Cerebellum (tissue), 4 donors: ENCODE measurements at places on chromosomes 4 and X.
A peak's percentile ranks its signal among the peaks of the same experiment; 100 is the strongest.

DNA sequence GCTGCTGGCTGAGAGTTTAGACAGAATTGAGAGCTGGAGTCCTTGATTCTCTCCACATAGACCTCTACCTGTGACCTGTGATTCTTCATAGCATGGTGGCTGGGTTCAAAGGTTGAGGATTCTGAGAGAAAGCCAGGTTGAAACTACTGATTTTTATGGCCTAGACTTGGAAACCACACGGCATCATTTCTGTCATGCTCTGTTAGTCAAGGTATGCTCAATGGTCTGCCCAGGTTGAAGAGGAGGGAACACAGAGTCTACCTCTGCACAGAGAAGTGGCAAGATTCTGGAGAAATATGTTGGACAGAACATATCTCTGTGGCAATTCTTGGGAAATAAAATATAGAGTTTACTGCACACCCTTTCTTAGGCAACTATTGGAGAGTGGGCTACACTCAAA lies 57.2 kb upstream of the CXorf66 start:
- no peak for DNase-seq

DNA sequence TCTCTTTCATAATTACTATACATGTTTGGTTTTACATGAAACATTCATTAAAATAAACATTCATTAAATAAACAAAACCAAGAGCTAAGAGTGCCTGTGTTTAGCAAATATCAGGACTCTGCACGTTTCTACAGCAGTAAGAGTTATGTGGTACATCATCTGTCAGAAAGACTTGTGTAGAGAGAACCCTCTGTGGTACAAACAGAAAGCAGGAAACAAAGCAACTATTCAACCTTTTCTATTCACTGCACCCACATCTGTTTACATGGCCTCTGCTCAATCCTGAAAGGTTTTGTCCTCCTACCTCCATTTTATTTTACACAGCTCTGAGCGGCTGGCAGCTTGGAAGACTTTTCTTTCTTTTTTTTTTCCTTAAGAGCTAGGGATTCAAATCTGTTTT lies 90.7 kb upstream of the PCDH18 start:
- DNase-seq, result no peak

DNA sequence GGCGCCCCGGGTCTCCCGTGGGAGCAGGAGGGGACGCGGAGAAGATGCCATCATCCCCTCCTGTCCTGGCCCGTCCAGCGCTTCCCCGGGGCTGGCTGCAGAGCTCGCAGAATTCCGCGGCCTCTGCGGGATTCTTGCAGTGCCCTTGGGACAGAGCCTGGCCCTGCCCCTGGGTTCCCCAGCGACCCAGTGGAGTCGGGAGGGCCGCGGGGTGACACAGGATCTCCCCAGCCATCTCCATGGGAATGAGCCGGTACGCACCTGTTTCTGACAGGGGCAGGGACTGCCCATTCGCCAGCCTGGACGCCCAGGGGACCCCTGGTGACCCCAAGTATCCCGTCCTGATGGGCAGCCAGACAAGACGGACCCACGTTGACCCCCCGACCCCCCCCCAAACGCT lies 482 bp downstream of the FAM9C start:
- DNase-seq, result no peak

GRCh38 chr4:47788126-47788525 lies 49.7 kb downstream of the CORIN start:
- no peak for DNase-seq

DNA sequence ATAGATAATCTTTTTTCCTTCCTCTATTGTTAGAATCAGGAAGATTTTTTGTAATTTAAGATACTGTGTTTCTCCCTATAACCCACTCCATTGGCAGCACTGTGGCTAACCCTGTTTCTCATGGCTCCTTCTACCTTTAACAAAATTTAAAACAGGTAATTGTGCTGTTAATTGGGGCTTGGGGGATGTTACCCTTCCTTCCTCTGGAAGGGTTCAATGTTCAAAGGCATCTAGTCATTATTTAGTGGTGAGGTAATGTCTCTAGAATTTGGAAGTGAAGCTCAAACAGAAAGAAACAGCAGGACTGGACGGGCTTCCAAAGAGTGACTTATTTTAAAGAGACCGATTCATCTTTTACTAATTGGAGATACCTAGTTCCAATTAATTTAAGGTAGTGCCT lies 166.4 kb downstream of the TRIML1 start:
- no peak for DNase-seq

GRCh38 chr4:1577822-1578217 lies 106.3 kb downstream of the FAM53A start:
- no peak for DNase-seq

- no peak for DNase-seq
Measured at GRCh38 chr4:22471999-22472461, 43.8 kb downstream of the ADGRA3 start.

DNA sequence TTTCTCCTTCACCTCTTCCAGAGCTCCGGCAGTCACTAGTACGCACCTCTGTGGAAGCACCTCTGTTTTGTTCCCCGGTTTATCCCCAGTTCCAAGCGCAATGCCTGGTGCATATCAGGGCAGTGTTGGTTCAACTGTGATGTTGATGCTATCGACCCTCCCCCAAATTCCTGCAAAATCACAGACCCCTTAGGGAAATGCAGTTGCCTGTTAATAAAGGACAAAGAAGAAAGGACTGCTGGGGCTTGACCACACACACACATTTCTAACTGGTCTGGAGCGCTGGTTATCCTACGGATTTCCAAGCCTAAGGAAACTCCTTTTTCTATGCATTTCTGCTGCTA lies 530 bp upstream of the NMU start:
- DNase-seq, result no peak

DNA sequence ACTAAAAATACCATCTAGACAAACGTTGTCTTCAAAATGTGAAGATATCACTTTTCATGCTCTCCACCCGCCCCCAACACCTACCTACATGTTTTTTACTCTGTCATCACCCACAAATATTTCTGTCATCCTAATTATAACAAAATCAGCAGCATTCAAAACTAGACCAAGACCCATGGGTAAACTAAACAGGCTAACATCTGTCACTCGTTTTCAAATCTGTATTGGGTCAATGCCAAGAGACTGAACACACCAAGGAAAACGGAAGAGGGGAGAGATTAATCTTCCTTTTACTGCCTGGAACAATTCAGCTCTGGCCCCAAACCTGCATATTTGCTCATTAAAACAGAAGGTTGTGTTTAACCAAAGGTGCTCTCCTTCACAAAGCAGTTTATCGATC lies 17.5 kb downstream of the FAM184B start:
- no peak for DNase-seq

DNA sequence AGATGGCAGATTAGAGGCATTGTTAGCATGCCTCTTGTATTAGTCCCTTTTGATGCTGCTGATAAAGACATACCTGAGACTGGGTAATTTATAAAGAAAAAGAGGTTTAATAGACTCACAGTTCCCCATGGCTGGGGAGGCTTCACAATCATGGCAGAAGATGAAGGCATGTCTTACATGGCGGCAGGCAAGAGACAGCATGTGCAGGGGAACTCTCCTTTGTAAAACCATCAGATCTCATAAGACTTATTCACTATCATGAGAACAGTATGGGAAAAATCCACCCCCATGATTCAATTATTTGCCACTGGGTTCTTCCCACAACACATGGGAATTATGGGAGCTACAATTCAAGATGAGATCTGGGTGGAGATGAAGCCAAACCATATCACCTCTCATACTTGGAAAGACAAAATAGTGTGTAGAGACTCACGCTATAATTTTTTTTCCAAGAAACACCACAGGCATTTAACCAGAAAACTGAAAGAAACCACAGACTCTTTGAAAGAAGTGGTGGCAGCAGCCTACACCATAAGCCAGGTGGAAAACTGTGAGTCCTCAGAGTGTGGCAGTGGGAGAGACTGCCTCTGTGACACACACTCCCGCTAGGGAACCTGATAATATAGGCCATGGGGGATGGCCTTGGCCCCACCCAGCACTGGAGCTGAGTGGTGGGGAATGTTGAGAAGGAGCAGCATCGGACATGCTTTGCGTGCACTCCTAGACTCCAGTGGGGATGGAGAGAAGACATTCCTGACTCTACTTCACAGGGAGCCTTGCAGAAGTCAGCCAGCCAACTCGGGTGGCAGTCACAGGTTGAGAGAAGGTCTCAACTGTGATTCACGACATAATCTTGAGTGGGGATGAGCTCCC lies 51.5 kb downstream of the SLC2A9 start:
- no peak for DNase-seq

GRCh38 chr4:130422261-130422660 lies 1326.3 kb downstream of the C4orf33 start:
- DNase-seq, result no peak

- DNase-seq, result no peak
Measured at GRCh38 chr4:143728166-143728565, 27.7 kb upstream of the FREM3 start.

DNA sequence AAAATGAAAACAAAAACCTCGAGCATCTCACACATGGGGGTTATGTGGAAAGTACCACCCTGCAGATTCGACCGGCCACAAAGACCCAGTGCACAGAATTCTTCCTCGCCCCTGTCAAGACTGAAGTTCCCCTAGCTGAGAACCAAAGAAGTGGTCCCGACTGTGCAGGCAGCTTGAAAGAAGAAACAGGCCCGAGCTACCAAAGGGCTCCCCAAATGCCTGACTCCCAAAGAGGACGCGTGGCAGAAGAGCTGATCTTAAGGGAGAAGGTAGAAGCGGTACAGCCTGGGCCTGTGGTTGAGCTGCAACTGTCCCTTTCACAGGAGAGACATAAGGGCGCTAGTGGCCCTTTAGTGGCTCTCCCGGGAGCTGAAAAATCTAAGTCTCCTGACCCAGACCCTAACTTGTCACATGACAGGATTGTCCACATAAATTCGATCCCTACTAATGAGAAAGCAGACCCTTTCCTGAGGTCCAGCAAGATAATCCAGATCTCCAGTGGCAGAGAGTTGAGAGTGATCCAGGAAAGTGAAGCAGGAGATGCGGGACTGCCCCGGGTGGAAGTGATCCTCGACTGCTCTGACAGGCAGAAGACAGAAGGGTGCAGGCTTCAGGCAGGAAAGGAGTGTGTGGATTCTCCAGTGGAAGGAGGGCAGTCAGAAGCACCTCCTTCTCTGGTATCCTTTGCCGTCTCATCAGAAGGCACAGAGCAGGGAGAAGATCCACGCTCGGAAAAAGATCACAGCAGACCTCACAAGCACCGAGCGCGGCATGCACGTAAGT lies 108.8 kb upstream of the MYOZ2 start:
- no peak for DNase-seq

DNA sequence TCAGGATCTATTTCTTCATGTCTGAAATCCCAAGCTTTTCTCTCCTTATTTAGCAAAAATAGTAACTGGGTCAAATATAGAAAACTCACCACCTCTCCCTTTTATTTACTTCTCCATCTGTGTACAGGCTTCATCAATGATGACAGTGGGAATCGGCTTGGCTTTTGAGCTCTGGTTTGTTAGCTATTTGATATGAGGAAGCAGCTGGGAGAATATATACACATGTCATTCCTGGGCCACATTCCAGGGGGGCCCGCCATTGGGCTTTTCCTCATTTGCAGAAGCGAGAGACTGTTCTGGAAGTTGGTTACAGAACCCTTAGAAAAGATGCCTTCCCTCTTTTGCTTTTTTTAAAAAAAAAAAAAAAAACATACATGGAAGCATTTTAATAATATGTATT lies 107.4 kb upstream of the F9 start:
- no peak for DNase-seq

DNA sequence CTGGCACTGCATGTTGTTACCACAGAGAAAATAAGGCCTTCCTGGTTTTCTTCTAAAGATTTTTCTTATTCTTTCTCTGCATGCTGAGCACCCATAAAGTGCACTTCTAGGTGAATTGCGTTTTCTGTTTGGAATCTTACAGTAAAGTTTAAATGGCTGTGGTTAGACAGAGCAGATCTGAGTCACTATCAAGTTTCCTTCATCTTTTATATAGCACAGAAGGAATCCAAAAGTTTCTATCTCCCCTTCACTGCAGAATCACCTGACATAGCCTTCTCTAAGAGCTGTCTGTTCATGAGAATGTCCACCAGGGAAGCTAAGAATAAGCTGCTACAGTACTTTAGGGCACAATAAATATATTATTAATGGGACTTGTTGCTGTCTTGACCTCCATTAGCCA lies 455.5 kb upstream of the FAM241A start:
- no peak for DNase-seq

GRCh38 chrX:67437821-67438220 lies 106.0 kb upstream of the AR start:
- no peak for DNase-seq

DNA sequence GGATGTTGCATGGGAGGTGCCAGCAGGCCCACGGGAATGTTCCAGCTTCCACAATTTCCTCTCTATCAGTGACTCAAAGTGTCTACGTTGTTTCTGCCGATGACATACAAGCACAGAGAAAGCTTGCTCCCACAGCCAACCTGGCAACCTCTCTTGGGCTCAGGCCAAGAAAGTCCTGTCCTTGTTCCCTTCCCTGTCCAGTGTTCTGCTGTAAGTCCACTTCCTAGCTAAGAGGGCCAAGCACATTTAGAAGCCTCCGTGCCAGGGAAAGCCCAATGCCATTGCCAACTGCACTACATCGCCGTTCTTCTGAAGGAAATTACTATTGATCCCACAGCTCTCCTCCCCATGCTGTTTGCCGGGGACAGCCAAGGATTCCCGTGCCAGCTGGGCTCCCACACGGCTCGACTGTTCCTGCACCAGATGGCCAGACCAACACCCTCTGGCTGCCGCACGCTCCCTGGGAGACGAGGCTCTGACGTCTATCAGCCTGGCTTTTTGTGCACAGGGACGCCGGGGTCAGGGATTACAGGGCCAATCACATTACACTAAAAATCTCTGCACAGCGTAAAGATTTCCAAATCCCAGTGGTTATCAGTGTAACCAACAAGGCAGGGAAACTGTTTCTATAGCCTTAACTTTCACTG lies 284.0 kb downstream of the BCOR start:
- DNase-seq, result peak; percentile 72

- no peak for DNase-seq
Measured at GRCh38 chr4:26361297-26361696, 40.5 kb downstream of the RBPJ start.

GRCh38 chr4:8176547-8177399 lies 18.2 kb upstream of the ABLIM2 start:
- DNase-seq, result peak; percentile 42

DNA sequence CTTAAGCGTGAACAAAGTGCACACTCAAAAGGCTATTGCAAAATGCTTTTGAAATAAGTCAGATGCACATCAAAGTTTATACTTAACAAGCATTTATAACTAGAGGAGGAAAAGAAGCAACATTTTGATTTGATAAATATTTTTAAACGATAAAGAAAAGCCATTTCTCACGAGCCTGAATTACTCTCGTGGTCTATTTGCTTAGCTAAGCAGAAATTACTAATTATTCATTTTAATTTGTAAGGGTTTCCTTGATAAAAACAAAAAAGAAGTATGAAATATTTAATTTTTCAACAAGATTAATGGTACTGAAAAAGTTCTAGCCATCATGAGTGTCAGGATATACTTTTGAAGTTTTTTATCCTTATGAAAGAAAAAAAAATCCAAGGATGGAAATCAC lies 78.2 kb downstream of the UNC5C start:
- no peak for DNase-seq

DNA sequence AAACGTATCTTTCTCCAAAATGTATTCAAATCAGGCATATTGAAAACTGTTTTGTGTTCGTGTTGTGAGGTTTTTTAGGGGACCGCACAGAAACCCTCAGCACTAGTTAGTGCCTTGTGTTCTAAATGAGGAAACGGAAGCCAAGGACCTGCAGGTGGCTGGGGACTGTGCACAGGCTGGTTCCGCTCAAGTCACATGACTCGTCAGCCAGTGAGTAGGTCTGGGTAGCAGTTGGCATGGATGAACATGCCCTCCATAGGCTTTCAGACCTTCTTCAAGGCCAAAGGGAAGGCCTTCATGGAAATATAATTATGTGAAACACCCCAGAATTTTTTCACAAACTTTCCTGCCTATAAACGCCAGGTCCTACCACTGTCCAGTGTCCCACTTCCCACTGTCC lies 1.3 kb upstream of the F11 start:
- no peak for DNase-seq
